ENCODE measurements at places on chromosomes 12 and 14.

DNA sequence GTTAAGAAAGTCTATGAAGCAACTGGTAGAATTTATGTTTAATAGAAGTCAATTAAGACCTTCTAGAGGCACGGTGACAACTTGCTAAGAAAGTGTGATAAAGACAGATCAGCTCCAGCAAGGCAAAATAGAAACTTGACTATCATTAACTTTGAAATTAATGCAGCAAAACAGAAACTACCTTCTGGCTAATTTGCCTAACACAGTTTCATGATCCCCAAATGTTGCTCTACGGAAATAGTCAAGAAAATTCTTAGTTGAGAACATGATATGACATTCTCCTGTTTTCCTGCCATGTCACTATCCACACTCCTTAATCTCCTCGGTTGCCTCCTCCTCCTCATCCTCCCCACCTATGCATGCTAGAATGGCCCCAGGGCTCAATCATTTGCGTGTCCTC lies 4.2 kb downstream of the DENND5B start:
- no peak for DNase-seq

- no peak for DNase-seq
Measured at GRCh38 chr12:22974865-22975264, 349.9 kb downstream of the ETNK1 start.

DNA sequence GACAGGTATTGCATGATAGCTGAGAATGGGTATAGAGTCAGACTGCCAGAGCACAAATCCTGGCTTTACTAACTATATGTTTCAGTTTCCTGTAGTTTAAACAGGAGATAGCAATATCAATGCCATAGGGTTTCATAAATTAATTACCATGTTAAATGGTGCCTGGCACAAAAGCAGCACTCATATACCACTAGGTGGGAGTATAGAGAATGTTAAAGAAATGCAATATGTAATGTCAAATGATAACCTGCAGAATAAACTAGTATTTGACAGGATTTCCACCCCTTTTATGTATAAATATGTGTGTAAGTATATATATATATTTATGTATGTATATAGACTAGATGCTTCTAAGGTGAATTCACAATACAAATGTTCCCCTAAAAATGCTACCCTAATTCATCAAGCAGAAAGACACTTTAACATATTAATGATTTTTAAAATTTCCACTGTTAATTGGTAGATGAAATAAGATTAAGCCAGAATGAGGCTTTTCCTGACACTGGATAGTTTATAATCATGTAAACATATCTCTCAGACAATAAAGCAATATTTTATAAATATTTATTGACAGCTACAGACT lies 8.6 kb downstream of the WDR89 start:
- DNase-seq = peak; percentile 70

- DNase-seq = no peak
Measured at GRCh38 chr12:45458238-45458637, 242.3 kb downstream of the ANO6 start.

Measured in CD4-positive, alpha-beta T cell treated with Interleukin-21 for 1 hour (primary cell).